ENCODE measurements at places on chromosomes 5 and 9.

GRCh38 chr9:84212246-84212645 is 128.3 kb downstream of the SLC28A3 start:
- no peak for DNase-seq

DNA sequence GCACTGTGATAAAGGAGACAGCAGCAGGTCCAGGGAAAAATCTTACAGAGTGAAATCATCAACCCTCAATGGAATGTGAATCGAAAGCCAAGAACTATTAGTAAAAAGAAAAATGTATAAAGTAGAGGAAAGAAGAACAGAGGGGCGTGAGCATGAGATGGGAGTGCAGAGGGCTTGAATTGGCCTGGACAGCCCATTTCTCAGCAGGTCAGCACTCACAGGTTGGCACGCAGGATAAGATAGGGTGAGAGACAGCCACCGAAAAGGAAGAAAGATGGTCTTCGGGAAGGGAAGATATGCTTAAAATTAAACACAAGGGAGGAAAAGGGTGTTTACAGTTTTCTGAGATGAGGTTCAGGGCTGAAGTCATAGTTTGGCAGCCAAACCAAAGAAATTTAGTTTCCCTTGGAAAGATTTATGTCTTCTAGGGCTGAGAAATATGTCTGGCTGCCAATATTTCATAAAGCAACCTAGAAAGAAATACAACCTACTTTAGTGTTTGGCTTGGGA is 524.7 kb downstream of the SPATA31D1 start:
- DNase-seq, result no peak

GRCh38 chr5:76954383-76954763 is 1.5 kb downstream of the CRHBP start:
- DNase-seq, result no peak

- no peak for DNase-seq
Measured at GRCh38 chr9:20788526-20789451, 104.7 kb downstream of the FOCAD start.

DNA sequence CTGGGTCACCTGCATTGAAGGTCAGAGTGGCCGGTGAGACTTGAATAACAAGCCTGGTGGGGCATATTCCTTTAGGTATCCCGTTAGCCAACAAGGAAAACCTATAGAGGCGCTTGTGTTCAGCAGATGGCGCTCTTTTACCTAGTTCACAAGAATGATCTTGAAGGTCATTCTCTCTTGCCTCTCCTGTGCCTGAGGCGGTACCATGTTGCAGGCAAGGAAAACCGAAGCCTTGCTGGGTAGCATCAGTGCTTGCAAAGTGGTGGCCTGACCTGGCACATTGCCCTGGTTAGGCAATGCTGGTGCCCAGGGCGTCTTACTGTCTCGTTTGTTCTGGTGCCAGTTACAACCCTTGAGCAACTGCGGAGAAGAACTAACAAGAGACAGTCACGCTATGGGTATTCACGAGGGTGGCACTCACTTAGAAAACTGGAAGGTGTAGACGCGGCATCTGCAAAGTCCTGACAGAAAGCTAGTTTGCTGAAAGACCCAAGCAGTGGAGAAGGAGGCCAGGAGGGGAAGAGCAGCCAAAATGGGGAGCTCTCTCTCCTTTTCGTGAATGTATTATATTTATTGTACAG is 56.7 kb downstream of the AOPEP start:
- peak; percentile 44 for DNase-seq

DNA sequence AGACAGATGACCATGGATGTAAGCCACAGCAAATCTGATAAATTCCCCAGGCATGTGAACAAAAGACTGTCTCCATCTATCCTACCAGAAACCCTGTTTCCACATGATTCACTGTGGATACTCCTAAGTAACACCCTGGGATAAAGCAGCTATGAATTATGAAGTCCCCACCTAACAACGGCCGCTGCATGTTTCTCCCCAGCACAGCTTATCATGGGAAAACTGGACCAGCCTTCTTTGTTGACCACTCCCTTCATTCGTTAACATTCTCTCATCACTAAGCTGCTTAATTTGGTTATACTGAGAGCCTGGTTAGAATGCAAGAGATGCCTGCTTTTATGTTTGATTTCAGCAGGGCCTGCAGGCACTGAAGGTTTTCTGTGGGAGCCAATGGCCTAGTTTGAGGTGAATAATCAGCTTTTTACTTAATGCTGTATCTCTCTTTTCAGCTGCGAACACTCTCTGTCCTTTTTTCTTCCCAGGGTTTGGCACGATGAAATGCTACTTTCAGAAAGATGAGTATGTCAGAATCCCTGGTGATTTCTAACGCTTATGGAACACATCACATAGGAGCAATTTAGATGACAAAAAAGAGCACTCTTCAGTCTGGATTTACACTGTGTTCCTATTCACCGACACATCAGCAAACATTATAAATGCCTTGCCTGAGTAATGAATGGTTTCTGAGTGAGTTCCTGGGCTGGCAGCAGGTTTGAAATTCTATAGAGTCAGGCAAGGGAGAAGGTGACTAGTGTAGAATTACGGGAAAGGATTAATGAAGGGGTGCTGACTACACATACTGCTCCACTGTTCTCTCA is 318.4 kb upstream of the ZNF608 start:
- DNase-seq, result no peak

GRCh38 chr5:151408591-151409230 is 38.7 kb upstream of the SLC36A1 start:
- no peak for DNase-seq

DNA sequence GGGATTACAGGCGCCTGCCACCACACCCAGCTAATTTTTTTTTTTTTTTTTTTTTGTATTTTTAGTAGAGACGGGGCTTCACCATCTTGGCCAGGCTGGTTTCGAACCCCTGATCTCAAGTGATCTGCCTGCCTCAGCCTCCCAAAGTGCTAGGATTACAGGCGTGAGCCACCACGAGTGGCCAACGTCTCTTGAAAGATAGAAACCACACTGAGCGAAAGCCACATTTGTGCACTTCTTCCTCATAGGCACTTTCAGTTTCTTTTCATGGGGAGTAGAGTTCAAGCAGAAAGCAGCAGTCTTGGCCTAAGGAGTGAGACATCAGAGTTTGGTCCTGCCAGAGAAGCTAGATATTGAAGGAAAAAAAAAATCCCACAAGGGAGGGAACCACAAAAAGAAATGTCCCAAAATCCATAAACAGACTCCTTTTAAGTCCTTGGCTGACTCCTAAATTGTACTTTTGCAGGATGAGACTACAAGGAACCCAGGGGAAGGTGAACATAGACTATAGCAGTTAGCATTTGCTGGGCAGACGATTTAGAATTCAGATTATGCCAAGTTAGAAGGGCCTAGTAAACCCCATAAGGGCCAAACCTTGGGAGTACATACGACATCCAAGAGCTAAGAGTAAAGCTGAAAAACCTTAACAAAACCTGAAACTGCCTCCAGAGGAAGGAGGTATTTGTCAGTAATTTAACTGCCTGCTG is 43.9 kb upstream of the GLIPR2 start:
- DNase-seq, result no peak

- DNase-seq, result no peak
Measured at GRCh38 chr9:112042244-112042638, 132.9 kb downstream of the SUSD1 start.

DNA sequence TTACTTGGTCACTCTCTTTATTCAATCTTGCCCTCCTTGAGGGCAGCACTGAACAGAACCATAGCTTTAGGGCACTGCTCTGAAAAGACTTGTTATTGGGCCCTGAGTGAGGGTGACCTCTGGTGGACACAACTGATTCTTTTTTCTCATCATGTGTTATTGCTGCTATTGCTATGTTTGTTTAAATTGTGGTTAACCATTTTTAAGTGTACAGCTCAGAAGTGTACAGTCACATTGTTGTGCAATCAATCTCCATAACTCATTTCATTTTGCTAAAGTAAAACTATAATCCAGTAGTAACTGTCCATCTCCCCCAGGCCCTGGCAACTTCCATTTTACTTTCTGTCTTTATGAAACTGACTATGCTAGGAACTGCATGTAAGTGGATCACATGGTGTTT is 351.1 kb upstream of the RIOK2 start:
- no peak for DNase-seq

DNA sequence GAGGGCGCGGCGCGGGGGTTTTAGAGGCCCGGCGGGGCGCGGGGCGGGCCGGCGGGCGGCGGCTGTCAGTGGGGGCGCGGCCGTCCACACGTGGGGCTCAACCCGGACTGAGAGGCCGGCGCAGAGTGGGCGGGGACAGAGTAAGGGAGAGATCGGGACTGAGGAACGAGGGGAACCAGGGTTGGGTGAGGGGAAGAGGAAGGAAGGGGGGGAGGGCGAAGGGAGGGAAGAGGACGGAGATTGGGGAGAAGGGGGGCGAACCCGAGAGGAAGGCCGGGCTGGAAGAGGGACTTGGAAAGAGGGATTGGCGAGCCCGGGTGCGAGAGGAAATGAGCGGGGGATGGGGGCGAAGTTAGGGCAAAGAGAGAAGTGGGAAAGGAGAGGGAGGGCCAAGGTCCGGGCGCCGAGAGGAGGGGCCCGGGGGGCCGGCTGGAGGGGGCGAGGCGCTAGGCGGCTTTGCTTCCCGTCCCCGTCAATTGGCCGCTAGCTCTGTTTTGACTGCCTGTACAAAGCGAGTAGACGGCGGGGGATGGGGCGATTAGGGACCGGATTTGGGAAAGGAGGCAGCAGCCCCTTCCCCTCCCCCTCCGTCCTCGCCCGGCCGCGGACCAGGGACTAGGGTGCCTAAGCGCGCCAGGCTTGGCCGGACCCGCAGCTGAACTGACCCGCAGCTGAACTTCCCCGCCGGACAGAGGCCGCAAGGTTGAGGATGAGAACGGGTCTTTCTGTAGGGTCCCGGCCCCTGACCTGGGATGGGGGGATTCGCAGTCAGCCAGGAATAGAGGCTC is 399 bp upstream of the FBN2 start:
- no peak for DNase-seq

GRCh38 chr9:103281126-103281525 is 286.0 kb downstream of the CYLC2 start:
- no peak for DNase-seq

- DNase-seq, result no peak
Measured at GRCh38 chr9:79632705-79633104, 60.9 kb downstream of the TLE4 start.

DNA sequence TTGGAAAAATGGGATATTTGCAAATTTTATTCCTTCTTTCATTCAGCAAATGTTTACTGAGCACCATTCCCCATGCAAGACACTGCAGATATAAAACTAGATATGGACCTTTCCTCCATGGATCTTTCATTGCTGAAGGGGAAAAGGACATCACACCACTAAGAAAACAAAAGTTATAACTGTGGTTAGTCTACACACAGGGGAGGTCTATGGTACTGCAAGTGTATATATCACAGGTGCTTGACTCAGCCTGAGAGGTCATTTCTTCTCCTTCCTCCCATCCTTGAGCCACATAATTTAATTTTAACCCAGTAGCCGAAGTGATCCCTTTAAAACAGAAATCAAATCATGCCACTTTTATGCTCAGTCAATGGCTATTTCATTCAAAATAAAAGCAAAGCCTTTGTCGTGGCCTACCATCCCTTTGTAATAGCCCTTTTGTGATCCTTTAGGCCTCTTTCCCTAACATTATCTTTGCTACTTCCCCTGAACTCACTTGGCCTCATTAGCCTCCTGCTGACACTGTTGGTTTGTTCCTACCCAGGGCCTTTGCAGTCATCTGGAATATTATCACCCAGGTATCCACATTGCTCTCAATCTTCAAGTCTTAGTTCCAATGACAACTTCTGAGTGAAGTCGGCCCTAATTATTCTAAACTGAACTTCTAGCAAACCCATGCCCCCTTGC is 213.2 kb downstream of the GABRB2 start:
- no peak for DNase-seq

GRCh38 chr5:122183098-122183787 is 53.9 kb downstream of the ZNF474 start:
- DNase-seq, result peak; percentile 56

DNA sequence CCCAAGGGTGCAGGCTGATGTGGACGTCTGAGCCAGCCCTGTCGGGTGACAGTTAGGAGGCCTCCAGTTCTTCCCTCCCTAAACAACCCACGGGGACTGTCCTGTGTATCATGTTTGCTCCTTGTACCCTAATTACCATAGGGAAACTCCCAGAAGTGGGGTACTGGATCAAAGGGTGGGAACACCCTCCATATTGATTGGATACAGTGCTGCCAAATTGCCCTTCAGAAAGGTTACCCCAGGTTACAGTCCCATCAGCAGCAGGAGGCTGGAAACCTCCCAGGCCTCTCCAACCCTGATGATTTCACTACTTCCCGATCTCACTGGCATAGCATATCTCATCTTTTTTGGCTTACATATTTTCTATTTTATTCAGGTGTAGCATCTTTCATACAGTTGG is 22.0 kb downstream of the UBE2QL1 start:
- no peak for DNase-seq

DNA sequence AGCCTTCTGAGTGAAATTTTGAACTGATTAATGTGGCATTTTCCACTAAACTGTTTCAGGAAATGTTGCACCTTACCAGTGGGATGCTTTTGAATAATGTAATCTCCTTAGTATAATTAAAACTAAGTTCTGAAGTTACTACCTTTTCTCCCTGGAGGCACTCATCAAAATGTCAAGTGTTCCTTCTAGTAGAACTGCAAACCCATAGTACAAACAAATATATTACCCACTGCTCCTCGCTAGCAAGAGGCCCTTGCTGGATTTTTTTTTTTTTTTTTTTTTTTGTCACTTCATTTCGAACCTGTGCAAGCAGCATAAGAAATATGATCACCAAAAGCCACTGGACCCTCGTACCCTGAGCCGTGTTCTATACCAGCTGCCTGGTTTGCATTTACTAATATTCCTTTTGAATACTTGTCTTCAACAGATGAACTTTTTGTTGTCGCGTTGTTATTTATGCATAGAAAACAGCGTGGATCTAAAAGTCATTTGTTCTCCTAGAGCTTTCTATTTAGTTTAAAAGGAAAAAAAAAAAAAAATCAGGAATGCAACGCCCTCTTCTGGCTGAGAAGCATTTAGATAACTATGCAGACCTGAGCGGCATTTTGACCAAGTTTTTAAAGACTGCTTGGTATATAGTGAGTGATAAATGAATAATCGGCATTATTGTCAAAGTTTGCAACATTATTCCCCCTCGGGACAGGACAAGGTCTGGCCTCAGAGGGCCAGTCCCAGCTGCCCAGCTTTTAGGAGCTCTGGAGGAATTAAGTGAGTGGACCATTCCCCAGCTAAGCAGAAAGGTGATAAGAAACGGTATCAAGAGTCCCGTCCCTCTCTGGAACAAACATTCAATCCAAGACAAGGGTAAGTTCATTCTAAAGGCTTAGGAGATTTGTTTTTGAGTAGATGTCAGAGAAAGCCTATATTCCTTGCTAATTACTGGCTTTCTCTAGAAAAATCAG is 162.5 kb upstream of the KIF2A start:
- no peak for DNase-seq

GRCh38 chr9:86285261-86285660 is 2.9 kb upstream of the ISCA1 start:
- DNase-seq, result no peak
